ENCODE measurements at places on chromosomes 16 and 17.

DNA sequence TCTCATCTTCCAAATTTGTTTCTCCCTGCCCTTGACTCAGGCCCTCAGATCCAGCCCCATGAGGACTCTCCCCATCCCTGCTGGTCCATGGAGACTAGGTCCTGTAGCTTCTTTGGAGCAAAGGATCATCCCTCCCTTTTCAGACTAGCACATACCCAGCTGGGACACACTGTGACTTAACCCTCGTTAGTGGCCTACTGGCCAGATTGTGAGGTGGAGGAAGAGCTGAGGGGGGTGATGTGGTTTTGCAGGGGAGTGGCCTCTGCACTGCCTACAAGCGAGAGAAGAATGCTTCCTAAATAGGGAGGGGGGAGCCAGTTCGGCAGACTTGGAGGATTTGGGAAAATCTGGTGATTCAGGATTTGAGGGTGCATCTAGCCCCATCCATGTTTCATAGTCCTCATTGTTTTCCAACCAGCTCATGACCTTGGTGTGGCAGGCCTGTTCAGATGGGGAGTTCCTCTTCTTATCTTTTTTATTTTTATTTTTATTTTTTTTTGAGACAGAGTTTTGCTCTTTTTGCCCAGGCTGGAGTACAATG is 47.8 kb upstream of the SLC47A1 start:
- no peak for DNase-seq

DNA sequence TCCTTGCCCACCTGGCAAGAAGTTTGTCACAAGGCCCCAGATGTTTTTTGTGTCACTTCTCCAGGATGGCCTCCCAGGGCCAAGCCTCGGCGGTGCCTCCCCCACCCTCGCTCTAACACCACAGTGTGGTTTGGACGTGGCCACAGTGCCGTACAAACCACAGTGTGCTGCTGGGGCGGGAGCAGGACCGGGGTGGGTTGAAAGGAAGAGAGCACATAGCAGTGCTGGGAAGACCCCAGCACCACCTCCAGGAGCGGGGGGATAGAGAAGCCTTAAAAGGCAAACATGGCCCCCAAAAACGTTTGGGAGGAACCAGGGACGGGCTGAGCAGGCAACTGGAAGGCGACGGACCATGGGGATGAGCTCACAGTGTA is 5.0 kb upstream of the BCL6B start:
- no peak for DNase-seq

GRCh38 chr16:53430363-53430762 is 3.9 kb upstream of the RBL2 start:
- DNase-seq: no peak

GRCh38 chr17:61450641-61451537 is 1.3 kb upstream of the TBX4 start:
- no peak for DNase-seq

Data from stimulated activated CD8-positive, alpha-beta memory T cell treated with anti-CD3 and anti-CD28 coated beads, Interleukin-4, amount 100 ng/mL, for 4 hours (primary cell).